Panc1 (cell line): ENCODE measurements at places on chromosomes 13 and 19. TPM values are rescaled to one million over a fixed set of nuclear protein-coding genes. Genes with fewer than 3 reads are reported as not detected.

DNA sequence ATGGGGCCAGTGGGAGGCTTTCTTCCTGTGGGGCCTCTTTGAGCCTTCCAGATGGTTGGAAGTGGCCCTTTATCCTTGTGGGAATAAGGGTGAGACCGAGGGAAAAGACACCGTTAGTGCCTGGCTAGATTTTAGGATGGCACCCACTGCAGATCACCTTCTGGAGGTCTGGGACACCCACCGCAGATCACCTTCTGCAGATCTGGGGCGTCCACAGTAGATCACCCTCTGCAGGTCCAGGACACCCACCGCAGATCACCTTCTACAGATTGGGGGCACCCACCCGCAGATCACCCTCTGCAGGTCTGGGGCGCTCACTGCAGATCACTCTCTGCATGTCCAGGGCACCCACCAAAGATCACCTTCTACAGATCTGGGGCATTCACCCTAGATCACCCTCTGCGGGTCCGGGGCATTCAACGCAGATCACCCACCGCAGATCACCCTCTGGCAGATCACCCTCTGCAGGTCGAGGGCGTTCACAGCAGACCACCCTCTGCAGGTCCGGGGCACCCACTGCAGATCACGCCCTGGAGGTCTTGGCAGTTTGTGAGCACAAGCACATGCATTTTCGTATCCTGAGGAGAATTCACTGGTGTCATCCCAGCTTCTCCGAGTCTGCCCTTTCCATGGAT, 153.4 kb upstream of the TSHZ3 start:
- no peak for DNase-seq

DNA sequence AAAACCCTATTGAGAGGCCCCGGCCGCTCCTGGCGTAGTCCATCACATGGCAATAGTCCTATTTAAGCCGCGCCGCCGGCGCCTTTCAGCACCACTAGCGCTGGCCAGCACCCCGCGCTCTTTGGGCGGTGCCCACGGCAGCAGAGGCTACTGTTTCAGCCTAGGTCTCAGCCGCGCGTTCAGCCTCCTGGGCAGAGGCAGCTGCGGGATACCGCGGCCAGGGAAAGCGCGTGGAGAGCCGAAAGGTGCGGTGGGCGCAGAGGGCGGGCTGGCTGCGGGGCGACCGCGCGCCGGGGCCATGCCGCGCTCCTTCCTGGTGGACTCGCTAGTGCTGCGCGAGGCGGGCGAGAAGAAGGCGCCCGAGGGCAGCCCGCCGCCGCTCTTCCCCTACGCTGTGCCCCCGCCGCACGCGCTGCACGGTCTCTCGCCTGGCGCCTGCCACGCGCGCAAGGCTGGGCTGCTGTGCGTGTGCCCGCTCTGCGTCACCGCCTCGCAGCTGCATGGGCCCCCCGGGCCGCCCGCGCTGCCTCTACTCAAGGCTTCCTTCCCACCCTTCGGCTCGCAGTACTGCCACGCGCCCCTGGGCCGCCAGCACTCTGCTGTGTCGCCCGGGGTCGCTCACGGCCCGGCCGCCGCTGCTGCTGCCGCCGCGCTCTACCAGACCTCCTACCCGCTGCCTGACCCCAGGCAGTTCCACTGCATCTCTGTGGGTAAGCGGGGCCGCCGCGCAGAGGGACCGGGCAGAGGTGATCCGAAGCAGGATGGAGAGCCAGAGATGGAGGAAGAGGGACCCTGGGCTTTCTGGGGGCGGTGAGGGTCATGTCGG, at the start of gene GSX1:
Gene GSX1 (plus strand): TSS at position 91 of the 826 bp plus-strand sequence. CDS start 208 bp downstream, at position 299.
- DNase-seq = no peak

DNA sequence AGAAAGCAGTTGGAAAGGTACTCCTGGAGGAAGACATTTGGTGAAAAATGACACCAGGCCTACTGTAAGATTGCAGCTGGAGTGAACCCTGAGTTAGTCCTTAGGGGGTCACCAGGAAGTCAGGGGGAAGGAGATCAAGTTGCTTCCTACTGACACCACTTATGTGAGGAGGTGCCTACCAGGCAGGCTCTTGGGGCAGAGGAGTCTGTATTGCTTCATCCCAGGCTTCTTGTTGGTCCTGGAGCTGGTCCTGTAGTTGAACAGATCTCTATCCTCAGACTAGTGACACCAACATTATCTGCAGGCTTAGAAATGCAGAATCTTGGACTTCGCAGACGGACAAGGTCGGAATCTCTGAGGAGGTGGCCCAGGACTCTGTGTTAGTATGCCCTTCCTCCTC, 116.0 kb upstream of the ARGLU1 start:
- no peak for DNase-seq

DNA sequence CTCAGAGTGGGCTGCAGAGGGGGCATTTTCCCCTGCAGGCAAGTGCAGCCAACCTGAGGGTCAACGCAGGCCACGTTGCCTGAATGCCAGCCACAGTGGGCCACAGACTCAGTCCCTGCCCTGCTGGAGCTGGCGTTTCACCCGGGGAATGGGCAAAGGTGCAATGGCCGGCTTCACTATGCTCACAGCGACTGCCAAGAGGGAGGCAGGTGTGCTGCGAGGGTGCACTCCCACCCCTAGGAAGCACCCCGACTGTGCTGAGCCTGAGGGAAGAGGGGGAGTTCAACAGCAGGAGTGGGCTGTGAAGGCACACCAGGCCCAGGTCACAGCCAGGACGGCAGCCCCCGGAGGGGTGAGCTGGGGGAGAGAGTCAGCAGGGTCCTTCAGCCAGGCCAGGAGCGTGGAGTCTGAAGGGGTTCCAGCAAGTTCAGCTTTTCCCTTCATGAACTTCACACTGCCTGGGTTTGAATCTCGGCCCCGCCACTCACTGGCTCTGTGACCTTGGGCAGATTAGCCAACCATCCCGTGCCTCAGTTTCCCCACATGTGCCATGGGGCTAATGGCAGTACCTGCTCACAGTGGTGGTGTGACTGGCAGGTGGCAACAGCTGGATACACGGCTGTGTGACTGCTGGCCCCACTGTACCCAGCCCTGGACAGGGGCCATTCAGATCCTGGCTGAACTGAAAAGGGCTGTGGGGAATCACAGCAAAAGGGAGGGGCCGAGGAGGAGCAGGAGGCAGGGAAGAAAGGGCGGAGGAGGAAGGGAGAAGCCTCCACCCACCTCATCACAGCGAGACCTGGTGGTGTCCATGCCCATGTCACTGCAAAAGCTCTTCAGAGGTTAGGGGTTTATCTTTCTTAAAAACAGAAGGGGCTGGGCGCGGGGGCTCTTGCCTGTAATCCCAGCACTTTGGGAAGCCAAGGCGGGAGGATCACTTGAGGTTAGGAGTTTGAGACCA, 7.6 kb downstream of the TRAPPC6A start:
- DNase-seq = no peak

- no peak for DNase-seq
Observed at GRCh38 chr19:56319991-56320390, 5.4 kb upstream of the ZSCAN5A start.

DNA sequence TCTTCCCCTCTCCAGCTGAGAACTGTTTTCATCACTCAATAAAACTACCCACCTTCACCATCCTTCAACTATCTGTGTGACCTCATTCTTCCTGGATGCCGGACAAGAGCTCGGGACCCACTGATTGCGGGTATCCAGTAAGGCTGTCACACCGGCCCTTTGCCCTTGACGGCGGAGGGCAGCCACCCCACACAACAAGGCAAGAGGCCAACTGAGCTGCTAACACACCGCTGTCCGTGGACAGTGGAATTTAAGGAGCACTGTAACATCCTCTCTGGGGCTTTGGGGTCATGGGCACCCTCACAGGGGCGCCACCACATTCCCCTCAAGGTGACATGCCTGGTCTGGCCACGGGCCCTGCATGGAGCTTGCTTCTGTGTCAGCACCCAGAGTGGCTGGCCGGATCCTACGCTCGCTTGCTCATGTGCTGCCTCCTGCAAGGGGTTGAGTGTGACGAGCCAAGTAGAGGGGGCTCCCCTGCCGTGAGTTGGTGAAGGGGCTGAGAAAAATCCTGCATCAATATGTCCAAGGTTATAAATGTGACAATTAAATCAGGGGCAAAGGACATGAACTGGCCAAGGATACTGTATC, 31.4 kb downstream of the LHFPL6 start:
- no peak for DNase-seq

GRCh38 chr13:94122300-94122915, 357.1 kb downstream of the DCT start:
- DNase-seq = no peak

GRCh38 chr13:33017323-33017929, 1.2 kb downstream of the KL start:
- DNase-seq = peak; percentile 5

GRCh38 chr19:13764101-13764807, at the start of gene MRI1:
TSS of gene MRI1 (plus strand) at chr19:13764522. CDS start at chr19:13764589, 67 bp downstream.
- DNase-seq = no peak

GRCh38 chr13:113086031-113086750, 19.4 kb upstream of the F7 start:
- DNase-seq = no peak

GRCh38 chr13:37139356-37139755, 33.9 kb upstream of the CSNK1A1L start:
- DNase-seq = no peak

DNA sequence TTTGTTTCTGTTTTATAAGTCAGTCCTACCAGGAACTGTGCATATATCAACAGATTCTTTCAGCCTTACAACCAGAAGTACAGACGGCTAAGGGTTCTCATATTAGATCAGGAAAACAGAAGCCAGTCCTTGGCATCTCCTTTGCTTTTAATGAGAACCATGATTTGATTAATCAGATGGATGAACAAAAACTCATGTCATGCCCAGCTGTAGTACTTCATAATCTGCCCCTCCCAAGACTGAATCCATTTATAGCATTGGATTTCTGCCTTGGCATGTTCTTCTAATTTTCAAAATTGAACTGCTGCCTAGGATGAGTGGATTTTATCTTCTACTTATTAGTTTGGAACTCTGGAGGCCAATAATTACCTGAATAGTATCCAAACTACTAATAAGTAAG, 617.2 kb downstream of the SLITRK5 start:
- no peak for DNase-seq

GRCh38 chr19:6275170-6275744, 4.5 kb downstream of the MLLT1 start:
- DNase-seq = no peak

Gene SBK2
- total RNA-seq = 0.69 TPM

Gene WDR18
- 44.0 TPM for total RNA-seq

Gene B9D2
- 7.1 TPM for total RNA-seq

Gene KIR2DL1
- total RNA-seq = not detected

Gene P2RY11
- 12.5 TPM for total RNA-seq

Gene CDC42EP5
- total RNA-seq = 7.1 TPM

Gene ZNF554
- 1.5 TPM for total RNA-seq

Gene MAP4K1
- 11.1 TPM for total RNA-seq
